ENCODE measurements at places on chromosomes 16 and 17. TPM values are rescaled to one million over a fixed set of nuclear protein-coding genes. Genes with fewer than 3 reads are reported as not detected.

ANKRD40CL gene
- total RNA-seq = not detected

TGFB1I1 gene
- 6.4 TPM for total RNA-seq

KRTAP2-3 gene
- total RNA-seq = not detected

CBFA2T3 gene
- total RNA-seq = 0.95 TPM

ARMC7 gene
- 4.4 TPM for total RNA-seq

KRTAP3-1 gene
- total RNA-seq = not detected

HEATR9 gene
- total RNA-seq = not detected

MSRB1 gene
- 40.7 TPM for total RNA-seq

LGALS9B gene
- not detected for total RNA-seq

NPIPA8 gene
- total RNA-seq = 32.2 TPM

SRSF1 gene
- total RNA-seq = 85.4 TPM

GRCh38 chr16:177394-177822 is 928 bp downstream of the HBA1 start:
- DNase-seq = no peak
- no peaks in the 10 kb centered on the region for H3K36me3 ChIP-seq
- peaks cover 10% of the 10 kb centered on the region for H3K4me1 ChIP-seq
- H3K27me3 ChIP-seq = peaks cover 57% of the 10 kb centered on the region

GRCh38 chr16:86018941-86019340 is 120.0 kb downstream of the IRF8 start:
- no peak overlapping the region for H3K27ac ChIP-seq
- no peak overlapping the region for H3K4me3 ChIP-seq
- no peaks in the 10 kb centered on the region for H3K27me3 ChIP-seq

DNA sequence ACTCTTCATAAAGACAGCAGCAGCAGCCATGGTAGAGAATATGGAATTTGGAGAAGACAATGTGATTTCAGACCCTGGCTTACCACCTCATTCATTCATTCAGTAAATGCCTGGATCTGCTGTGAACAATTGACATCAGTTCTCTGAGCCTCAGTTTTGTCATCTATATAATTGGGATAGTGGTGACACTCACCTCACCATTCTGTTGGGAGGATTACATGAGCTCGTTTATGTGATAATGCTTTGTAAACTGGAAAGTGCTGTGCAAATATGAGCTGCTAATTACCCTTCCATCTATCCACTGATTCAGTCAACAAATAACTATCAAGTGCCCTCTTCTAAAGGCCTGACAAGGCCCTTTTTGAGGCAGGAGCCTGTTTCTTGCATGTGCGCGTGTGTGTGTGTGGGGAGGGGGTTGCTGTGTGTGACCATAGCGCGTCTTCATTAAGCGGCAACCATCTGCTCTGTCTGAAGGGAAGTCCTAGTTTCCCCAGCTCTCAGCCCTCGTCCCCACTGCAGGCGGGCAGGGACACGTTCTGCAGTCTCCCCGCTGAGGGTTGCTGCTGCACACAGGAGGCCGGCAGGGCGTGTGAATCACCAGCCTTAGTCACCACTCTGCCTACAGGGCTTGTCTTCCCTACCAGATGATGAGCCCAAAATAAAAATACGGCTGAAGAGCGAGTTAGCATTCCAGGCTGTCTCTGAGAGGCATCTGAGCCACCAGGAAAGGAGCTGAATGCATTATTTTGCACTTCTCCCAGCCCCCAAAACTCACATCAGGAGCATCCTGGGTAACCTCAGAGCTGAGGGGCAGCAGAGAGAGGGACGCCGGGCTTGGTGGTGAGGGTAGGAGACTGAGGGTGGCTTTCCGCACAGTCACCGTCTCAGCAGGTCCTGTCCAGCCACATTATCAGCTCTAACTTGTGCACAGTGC is 19.9 kb downstream of the ARL4D start:
- H3K27me3 ChIP-seq = no peaks in the 10 kb centered on the region
- H3K4me1 ChIP-seq = peaks cover 7% of the 10 kb centered on the region
- no peak overlapping the region for H3K27ac ChIP-seq
- H3K36me3 ChIP-seq = no peaks in the 10 kb centered on the region

GRCh38 chr17:524406-524950 is 171.9 kb upstream of the RPH3AL start:
- peaks cover 26% of the 10 kb centered on the region for H3K36me3 ChIP-seq
- no peaks in the 10 kb centered on the region for H3K4me1 ChIP-seq
- no peak overlapping the region for H3K27ac ChIP-seq

- H3K27ac ChIP-seq = no peak overlapping the region
- H3K4me3 ChIP-seq = no peak overlapping the region
- peaks cover 8% of the 10 kb centered on the region for H3K4me1 ChIP-seq
- no peak for DNase-seq
These were observed 25.4 kb downstream of the NGFR start for GRCh38 chr17:49520386-49521087.

- H3K4me3 ChIP-seq = no peak overlapping the region
- DNase-seq = no peak
- H3K36me3 ChIP-seq = no peaks in the 10 kb centered on the region
- no peaks in the 10 kb centered on the region for H3K4me1 ChIP-seq
These were observed 39.4 kb downstream of the JPH3 start for GRCh38 chr16:87641721-87642120.

- DNase-seq = no peak
- H3K27me3 ChIP-seq = peaks cover 47% of the 10 kb centered on the region
- H3K27ac ChIP-seq = no peak overlapping the region
- no peak overlapping the region for H3K4me3 ChIP-seq
- H3K4me1 ChIP-seq = peaks cover 17% of the 10 kb centered on the region
These were observed 667 bp downstream of the FSCN2 start for GRCh38 chr17:81528651-81529436.

DNA sequence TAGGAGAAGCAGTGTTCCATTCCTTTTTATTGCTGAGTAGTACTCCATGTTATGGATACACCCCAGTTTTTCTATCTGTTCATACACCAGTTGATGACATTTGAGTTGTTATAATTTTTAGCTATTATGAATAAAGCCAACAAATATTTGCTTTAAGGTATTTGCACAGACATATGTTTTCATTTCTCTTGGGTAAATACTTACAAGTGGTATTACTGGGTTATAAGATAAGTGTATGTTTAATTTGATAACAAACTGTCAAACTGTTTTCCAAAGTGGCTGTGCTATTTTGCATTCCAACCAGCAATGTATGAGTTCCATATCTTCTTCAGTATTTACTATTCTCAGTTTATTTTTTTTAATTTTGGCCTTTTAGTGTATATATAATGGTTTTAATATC is 27.7 kb upstream of the GFOD2 start:
- no peak for DNase-seq
- no peak overlapping the region for H3K27ac ChIP-seq
- no peak overlapping the region for H3K4me3 ChIP-seq
- H3K4me1 ChIP-seq = peaks cover 11% of the 10 kb centered on the region
- H3K36me3 ChIP-seq = peaks cover 20% of the 10 kb centered on the region
- H3K27me3 ChIP-seq = no peaks in the 10 kb centered on the region

- no peaks in the 10 kb centered on the region for H3K4me1 ChIP-seq
- no peak overlapping the region for H3K4me3 ChIP-seq
- H3K36me3 ChIP-seq = no peaks in the 10 kb centered on the region
These were observed 47.6 kb upstream of the LYRM9 start for GRCh38 chr17:27940503-27941428.

DNA sequence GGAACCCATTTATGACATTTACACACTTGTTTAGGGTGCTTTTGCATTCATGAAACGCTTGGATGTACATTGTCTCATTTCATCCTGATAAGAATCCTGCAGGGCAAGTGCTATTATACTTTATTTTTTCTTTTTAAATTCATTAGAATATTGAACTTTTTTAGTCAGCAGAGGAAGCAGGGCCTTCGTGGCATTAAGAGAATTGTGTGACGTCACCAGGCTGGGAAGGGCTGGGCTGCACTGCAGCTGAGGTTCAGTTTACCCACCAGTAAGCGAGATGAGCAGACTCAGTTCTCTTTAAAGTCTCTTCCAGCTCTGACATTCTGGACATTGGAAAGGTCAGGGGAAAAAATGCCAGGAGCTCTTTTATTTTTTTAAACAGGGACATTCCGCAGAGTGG is 159.0 kb downstream of the MRM1 start:
- DNase-seq = no peak
- H3K36me3 ChIP-seq = no peaks in the 10 kb centered on the region
- H3K27me3 ChIP-seq = peaks cover 3% of the 10 kb centered on the region
- no peak overlapping the region for H3K4me3 ChIP-seq
- no peak overlapping the region for H3K27ac ChIP-seq
- H3K4me1 ChIP-seq = no peaks in the 10 kb centered on the region

GRCh38 chr17:45368651-45369050 is 51.8 kb upstream of the MAP3K14 start:
- no peaks in the 10 kb centered on the region for H3K36me3 ChIP-seq
- H3K27ac ChIP-seq = no peak overlapping the region
- peaks cover 17% of the 10 kb centered on the region for H3K4me1 ChIP-seq

DNA sequence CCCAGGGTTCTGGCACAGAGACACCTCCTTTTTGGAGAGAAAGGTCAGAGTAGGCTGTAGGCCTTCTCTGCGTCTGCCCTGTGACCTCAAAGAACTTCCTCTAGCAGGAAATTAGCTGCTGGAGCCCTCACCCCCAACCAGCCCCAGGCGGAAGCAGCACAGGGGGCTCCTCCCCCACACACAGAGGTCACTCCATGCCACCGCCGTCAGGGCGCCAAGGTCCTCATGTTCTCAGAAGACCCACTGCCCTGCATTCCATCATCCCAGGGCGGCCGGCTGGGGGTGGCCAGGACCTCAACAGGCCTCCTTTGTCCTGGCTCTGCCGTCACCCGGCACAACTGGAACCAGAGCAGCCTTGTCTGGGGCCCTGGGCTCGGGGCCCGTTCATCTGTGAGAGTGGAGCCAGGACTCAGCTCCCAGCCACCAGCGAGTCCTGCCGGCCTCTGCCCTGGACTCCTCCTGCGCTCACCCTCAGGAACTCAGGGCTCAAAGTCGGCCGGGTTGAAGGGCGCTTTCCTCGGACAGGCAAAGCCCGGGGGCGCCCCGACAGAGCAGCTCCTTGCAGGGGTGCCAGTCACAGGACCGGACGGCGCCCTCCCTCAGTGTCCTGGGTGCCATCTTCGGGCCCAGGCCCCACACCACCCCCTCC is 1.2 kb downstream of the TMC6 start:
- H3K4me1 ChIP-seq = peaks cover 5% of the 10 kb centered on the region
- H3K27ac ChIP-seq = peak overlapping the region; percentile 63
- H3K36me3 ChIP-seq = no peaks in the 10 kb centered on the region
- H3K4me3 ChIP-seq = peak overlapping the region; percentile 66
- peaks cover 20% of the 10 kb centered on the region for H3K27me3 ChIP-seq

DNA sequence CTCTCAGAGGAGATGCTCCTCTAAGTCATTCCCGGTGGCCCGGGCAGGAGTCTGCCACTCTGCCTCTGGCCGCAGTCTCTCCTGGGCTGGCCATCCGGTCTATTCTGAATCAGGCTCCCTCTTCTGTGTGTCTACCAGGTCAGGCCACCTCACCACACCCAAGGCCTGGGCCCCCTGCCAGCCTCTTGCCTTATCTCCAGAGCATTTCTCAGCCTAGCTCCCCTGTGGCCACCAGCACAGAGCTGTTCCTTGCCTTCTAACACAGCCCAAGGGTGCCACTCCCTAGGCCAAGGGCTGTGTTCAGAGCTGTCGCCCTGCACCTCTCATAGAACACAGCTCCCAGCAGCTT is 55.3 kb downstream of the MYO18A start:
- H3K4me1 ChIP-seq = peaks cover 55% of the 10 kb centered on the region
- H3K4me3 ChIP-seq = no peak overlapping the region
- H3K27me3 ChIP-seq = no peaks in the 10 kb centered on the region

DNA sequence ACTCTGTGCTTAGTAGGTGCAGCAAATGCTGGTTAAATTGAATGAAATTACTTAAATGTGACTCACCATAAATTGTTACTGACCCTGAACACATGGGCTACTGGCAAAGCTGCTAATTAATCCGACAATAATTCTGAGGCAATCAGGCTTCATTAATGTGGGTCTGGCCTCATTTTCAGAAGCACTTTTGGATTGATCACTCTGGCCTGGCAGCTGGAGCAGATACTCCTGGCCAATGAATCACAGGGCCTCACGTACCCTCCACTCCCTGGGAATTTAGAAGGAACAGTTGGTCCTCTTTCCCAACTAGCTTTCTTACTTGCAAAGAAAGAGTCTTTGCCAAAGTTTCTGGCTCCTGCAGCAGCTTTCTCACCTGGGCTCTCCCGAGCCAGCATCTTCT is 162.0 kb upstream of the ZKSCAN2 start:
- no peaks in the 10 kb centered on the region for H3K4me1 ChIP-seq
- H3K36me3 ChIP-seq = no peaks in the 10 kb centered on the region
- H3K4me3 ChIP-seq = no peak overlapping the region
- H3K27ac ChIP-seq = no peak overlapping the region

DNA sequence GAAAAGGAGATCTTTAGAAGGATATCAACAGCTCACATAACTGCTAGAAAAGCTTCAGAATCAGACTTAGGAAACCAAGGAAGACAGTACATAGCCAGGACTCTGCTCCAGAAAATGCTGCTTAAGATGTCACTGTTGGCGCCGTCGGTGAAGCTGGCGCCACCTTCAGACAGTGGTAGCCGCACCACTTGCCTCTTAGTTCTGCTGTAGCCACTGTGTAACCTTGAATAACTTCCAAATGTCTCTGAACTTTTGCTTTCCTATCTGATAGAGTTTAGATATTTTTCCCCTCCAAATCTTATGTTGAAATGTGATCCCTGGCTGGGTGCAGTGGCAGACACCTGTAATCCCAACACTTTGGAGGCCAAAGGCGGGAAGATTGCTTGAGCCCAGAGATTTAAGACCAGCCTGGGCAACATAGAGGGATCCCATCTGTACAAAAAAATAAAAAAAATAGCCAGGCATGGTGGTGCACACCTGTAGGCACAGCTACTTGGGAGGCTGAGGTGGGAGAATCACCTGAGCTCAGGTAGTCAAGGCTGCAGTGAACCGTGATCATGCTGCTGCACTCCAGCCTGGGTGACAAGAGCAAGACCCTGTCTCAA is 6.3 kb upstream of the USP31 start:
- no peak overlapping the region for H3K27ac ChIP-seq
- H3K36me3 ChIP-seq = no peaks in the 10 kb centered on the region
- H3K27me3 ChIP-seq = no peaks in the 10 kb centered on the region
- no peak overlapping the region for H3K4me3 ChIP-seq
- DNase-seq = no peak

GRCh38 chr17:41264599-41264998 is 579 bp upstream of the KRTAP9-6 start:
- no peaks in the 10 kb centered on the region for H3K27me3 ChIP-seq
- H3K4me3 ChIP-seq = no peak overlapping the region
- H3K36me3 ChIP-seq = no peaks in the 10 kb centered on the region
- H3K27ac ChIP-seq = no peak overlapping the region
- H3K4me1 ChIP-seq = no peaks in the 10 kb centered on the region

- H3K27ac ChIP-seq = no peak overlapping the region
- DNase-seq = no peak
- H3K27me3 ChIP-seq = no peaks in the 10 kb centered on the region
- no peak overlapping the region for H3K4me3 ChIP-seq
These were observed 881.3 kb downstream of the CDH11 start for GRCh38 chr16:64240586-64240985.

DNA sequence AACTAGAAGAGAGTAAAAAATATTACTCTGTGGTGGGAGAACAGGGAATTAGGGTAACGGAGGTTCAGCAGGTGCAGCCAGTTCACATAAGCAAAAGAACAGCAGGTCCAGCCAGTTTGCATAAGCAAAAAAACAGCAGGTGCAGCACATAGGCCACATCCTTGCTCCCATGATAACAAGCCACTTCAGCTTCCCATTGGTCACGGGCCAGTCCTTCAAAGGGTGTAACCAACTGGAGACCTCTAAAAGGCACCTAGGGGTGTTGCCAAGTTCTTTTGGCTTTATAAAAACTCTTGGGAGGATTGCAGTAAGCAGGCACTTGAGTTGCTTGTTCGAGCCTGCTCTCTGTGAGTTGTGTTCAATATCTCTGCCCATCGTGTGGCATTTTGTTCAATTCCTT is 488.1 kb downstream of the XYLT1 start:
- no peak overlapping the region for H3K4me3 ChIP-seq
- no peak for DNase-seq
- no peaks in the 10 kb centered on the region for H3K36me3 ChIP-seq

- no peak overlapping the region for H3K4me3 ChIP-seq
- H3K4me1 ChIP-seq = no peaks in the 10 kb centered on the region
- H3K27ac ChIP-seq = no peak overlapping the region
- no peak for DNase-seq
- H3K36me3 ChIP-seq = no peaks in the 10 kb centered on the region
These were observed 6.8 kb upstream of the ZP2 start for GRCh38 chr16:21218153-21218552.
